ENCODE measurements at places on chromosomes 3 and 15. TPM values are rescaled to one million over a fixed set of nuclear protein-coding genes. Genes with fewer than 3 reads are reported as not detected.

Gene SCG5
- 110 TPM for total RNA-seq

Gene RNF168
- 10.8 TPM for total RNA-seq

Gene SLC9C1
- 0.66 TPM for total RNA-seq

Gene AGTR1
- 0.73 TPM for total RNA-seq

GRCh38 chr15:48627260-48627940 lies 18.1 kb downstream of the FBN1 start:
- no peak for DNase-seq

GRCh38 chr3:33184863-33185262 lies 33.7 kb downstream of the SUSD5 start:
- no peak for DNase-seq

DNA sequence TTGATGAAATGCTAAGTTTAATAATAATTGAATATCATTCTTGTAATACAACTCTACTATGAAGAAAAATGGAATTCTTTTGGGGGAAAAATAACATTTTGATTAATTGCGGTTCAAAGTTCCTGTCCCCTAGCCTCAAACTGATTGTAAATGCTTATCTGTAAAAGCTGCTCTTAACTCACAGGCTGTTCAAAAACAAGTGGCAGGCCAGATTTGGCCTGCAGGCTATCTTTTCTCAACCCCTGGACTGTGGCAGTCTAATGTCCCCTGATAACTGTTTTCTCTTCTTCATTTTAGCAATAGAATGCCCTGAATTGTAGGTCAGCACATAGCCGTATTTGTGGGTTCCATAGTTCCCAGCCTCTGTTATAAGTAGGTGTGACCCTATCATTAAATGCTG lies 23.5 kb upstream of the SAMMSON start:
- DNase-seq = no peak

DNA sequence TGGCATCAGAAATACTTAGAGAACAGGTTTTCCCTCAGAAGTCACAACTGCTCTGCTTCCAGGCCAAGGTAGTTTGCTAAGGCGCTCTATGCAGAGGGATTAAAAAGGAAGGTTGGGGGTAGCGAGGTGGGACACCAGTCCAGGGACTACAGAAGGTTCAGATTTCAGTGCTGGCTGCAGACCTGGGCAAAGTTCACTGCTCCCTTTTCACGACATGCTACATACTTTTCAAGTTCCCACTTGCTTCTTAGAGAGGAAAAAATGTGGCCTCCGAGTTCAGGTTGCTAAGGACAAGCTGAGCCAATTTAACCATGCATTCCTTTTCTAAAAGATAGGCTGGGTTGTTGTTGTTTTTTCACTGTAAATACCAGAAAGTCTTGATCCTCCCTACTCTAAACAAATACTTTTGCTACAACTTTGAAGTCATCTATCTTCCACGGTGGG lies 158.6 kb upstream of the NR2F2 start:
- no peak for DNase-seq
